ENCODE measurements at places on chromosomes 11 and 22.

DNA sequence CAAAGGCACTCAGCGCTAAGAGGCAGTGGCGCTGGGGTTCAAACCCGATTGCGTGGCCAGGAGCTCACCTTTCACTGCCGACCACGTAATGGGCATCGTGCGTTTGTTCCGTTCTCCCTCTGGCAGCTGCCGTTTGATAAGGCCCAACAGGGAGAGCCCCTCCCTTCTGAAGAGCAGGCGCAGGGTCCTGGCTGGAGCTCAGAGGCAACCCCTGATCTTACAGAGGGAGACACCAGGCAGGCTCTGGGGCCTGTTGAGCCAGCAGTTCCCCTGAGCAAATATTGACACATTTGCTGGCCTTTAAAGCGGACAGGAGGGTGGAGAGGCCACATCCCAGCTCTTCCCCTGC lies 11.7 kb upstream of the C1QTNF6 start:
- no peak for DNase-seq

- no peak for DNase-seq
Measured at GRCh38 chr11:50275133-50275532, 242.5 kb downstream of the OR4C45 start.

GRCh38 chr11:97860237-97860636 lies 1160.5 kb upstream of the CNTN5 start:
- DNase-seq, result no peak

DNA sequence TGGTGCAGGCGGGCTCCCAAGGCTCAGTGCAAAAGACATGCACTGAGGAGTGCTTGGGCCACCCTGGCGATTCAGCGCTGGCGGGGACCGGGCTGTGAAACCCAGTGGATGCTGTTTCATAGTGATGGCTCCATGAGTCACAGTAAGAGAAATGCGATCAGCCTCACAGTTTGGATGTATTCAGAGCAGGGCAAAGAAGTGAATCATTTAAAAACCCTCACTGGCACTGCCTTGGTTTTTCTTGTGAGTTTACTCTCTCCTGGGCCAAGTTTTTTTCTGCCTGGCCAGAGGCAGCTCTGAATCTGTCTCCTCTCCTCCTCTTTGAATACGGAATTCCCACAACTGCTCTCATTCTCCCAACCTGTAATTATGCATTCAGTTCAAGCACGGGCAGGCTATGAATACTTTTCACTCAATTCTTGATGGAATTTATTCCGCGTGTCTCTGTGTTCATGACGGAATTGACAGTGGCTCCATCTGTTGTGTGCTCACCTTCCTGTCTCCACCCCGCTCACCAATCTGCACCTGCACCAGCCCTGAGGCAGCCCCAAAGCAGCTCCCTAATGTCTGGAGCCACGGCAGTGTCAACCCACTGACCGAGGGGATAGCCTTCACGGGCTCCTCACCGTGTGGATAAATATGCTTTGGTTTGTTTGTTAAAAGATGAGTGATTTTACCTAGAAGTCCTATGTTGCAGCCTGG lies 14.9 kb downstream of the ADAMTS8 start:
- no peak for DNase-seq

DNA sequence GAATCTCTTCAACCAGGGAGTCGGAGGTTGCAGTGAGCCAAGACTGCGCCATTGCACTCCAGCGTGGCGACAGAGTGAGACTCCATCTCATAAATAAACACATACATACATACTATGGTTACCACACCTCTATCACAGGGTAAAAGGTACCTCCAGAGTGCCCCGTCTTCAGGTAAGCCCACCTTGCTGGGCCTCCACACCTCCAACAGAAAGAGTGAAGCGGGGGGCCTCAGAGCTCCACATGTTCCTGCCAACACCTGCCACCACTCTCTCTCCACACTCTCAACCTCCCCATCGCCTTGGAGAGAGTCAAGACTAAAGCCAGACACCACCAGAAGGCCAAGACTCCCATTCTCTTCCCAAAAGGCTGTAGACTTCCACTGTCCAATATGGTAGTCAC lies 10.3 kb upstream of the VWCE start:
- no peak for DNase-seq

DNA sequence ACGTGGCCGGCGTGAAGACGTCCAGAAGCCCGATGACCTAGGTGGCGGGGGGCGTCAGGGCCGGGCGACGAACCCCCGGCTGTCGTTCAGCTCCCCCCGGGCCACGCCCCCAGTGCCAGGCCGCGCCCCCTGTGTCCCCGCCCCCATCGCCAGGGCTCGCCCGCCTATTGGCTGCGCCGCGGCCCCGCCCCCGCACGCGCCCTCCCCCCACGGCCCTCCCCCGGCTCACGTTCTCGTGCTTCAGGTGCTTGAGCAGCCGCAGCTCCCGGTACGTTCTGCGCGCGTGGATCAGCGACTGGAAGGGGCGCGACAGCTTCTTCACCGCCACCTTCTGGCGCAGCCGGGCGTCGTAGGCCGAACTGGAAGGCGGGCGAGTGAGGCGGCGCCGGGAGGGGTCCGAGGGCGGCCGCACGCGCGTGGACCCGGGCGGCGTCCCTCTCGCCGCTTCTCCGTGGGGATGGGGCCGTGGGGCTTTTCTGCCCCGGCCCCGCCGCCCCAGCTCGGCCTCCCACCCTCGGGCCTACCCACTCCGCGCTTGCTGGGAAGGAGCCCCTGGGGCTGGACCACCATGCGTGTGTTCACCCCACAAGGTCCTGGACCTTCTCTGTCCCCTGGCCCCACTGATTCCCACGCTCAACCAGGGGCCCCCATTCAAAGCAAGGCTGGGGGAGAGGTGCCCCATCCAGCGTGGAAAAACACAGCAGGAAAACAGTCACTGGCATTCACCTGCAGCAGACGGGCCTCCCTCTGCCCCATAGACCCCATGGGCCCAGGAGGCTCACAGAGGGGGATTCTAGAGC lies 2.4 kb downstream of the MAPK11 start:
- DNase-seq, result no peak

Measured in NCI-H510A (cell line).